Activated T-helper 2 cell treated with anti-CD3 and anti-CD28 coated beads, Interferon-gamma antibody, Interleukin-2, Interleukin-4, amounts not matched to agents 10 μg/mL and 5 μg/mL and 100 μg/mL, durations not matched to agents 14 hours and 24 hours and 36 hours (primary cell): ENCODE measurements at places on chromosomes 3 and 15. TPM values are rescaled to one million over a fixed set of nuclear protein-coding genes. Genes with fewer than 3 reads are reported as not detected.

- DNase-seq = no peak
These were observed 40.1 kb downstream of the SYNM start for GRCh38 chr15:99145005-99145404.

- DNase-seq = no peak
These were observed 14.6 kb downstream of the HEMK1 start for GRCh38 chr3:50583897-50584296.

- DNase-seq = no peak
These were observed 451.1 kb upstream of the TPRG1 start for GRCh38 chr3:188720636-188721035.

DNA sequence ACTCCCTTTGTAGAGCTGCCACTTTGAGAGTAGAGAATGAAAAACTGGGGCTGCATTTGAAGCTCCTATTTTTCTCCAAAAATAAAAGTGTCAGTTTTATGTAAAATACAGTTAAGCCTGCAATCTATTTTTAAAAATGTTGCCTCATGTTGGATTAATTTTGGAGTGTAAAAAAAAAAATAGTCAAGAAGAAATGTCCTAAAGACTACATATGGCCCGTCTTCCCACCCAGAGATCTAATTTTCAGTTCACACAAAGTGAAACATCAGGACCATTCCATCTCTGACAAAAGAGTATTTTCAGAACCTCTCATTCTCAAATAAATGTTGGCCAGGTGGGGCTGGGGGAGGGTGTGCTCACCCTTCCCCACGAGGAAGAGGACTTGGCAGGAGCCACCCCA lies 62.7 kb downstream of the HHLA2 start:
- DNase-seq = no peak

DNA sequence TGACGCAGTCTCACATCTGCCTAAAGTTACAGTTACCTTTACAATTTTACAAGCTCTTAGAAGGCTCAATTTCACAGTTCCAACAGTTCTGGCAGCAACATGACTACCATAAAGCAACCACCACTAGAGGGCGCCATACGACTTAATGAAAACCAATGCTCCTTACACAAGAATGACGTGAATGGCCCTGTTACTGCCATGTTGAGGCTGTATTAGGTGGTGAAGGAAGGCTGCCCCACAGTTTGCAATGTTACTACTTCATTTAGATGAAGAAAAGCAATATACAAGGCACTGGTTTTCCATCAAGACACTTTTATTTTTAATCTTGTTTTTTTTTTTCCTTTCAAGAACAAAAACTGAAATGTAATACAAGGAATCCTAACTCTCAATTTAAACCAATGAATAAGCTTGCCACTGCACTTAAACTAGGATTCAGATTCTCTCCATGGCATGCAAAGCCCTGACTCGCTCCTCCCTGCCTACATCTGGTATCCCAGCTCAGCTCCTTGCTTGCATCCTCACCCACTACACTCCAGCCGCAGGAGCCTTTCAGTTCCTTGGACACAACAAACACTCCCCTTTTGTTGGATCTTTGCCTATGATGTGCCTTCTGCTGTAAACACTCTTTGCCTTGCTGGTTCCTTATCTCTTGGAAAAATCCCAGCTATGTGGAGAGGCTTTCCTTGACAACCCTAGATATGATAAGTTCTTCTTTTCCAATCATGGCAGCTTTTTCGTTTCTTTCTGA lies 270.7 kb downstream of the GBE1 start:
- peak; percentile 51 for DNase-seq

DNA sequence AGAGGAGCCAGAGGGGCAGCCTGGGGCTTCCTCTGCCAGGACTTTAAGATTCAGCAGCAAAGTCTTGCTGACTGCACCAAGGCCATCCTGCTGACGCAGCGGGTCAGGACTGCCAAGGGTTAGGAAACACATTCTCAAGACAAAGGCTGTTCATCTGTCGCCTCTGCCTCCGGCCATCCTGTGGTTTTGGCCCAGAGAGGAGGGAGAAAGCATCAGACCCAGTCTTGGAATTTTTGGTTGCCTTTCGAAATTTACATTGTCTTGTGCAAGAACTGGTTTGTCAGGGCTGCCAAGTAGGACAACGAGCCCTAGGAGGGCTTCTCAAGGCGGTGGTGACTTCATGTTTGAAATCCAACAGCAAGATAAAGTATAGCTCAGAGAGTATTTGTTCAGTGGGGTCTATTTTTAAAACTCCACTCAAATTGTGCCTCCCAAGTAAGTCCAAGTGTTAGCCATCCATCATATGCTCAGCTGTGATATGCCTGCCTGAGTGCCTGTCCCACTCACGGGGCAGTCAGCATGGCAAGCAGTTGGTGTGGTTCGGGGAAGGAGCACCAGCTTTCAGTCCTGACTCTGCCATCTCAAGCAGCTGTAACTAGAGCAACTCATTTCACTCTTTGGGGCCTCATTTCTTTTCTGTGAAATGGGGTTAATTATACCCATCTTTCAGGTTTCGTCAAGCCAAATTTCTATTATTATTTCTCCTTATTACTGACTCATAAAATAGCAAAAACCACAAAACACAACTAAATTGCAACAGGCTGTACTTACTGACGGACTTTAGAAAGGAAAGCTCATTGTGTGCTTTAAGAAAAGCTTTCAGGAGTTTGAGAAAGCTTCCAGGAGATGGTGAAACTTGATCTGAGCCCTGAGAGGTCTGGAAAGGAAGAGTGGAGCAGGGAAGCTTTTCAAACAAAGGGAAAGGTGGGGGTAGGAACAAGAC lies 42.4 kb upstream of the RHO start:
- DNase-seq = no peak

GRCh38 chr15:80310776-80311175 lies 58.8 kb upstream of the CTXND1 start:
- no peak for DNase-seq

GRCh38 chr3:138461246-138461645 lies 26.8 kb downstream of the ESYT3 start:
- no peak for DNase-seq

DNA sequence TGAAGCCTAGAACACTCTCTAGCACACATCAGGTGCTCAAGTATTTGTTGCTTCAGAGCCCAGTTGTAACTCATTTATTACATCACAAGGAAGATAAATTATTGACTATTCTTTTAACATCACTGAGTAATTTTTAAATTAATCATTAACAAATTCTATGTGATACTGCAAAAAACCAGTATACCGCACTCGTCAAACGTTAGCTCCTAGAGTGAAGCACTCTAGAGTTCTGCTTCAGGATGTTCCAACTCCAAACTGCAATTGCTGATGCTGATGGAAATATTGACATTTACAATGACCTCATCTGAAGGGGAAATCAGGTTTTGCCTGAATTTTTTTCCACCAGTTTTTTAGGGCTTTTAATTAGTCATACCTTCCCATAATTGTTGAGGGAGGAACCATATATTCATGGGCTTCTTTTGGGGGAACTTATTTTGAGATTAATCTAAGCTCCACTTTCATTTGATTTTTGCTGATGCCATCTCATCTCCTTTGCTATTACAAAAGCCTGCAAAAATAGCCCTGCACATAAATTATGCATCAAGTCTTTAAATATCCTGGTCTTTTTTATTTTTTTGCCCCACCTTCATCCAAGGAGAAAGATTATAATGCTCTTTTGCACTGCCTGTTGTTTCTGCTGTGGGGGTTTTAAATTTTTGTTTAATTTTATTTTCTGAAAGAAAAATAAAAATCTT lies 123.0 kb upstream of the STAC start:
- no peak for DNase-seq

Gene PP2D1
- total RNA-seq = not detected in 2 replicates

Gene PGBD4
- 3.4 and 3.7 TPM in 2 replicates for total RNA-seq

Gene ACVR2B
- 10.3 and 12.0 TPM in 2 replicates for total RNA-seq

Gene FOXB1
- 11.8 and 12.7 TPM in 2 replicates for total RNA-seq
